Ascending aorta (tissue), 2 donors: ENCODE measurements at places on chromosomes 7 and 10.

DNA sequence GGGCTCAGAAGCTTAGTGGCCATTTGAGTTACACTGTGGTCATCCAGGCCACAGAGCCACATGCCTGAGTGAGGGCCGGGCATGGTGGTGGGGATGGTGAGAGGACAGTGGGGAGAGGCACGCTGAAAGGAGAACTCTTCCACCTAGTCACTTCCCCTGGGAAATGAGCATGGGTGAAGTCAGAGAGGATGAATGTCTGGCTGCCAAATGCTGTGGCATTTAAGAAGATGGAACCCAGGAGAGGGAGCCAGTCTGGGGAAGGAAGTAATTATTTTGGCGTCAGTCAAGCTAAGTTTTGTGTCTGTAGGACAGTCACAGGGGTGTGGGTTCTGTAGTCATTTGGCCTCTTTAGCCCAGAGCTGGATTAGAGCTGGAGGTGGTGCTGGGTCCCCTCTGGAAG is 86.0 kb upstream of the PODXL start:
- no peak overlapping the region for H3K4me3 ChIP-seq
- H3K27me3 ChIP-seq: no peaks in the 10 kb centered on the region
- H3K4me1 ChIP-seq: no peaks in the 10 kb centered on the region
- no peaks in the 10 kb centered on the region for H3K36me3 ChIP-seq
- H3K27ac ChIP-seq: no peak overlapping the region
- DNase-seq: no peak

- no peak overlapping the region for H3K4me3 ChIP-seq
- DNase-seq: no peak
- no peaks in the 10 kb centered on the region for H3K36me3 ChIP-seq
Observed at GRCh38 chr7:41501006-41501405, 201.9 kb downstream of the INHBA start.

DNA sequence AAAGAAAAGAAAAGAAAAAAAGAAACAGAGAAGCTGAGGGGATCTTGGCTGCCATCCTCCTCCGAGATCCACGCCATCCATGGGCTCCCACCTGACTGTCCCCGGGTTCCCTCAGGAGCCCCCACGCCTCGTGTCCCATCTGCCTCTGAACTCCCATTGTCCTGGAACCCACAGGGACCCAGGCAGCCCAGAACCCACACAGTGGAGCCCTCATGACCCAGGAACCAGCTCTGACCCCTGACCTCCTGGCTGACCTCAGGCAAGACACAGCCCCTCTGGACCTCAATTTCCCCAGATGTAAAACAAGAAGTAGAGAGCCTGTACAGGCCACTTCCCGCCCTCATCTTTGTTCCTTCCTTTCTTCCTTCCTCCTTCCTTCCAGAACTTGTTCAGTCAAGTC is 40.4 kb downstream of the RASGEF1A start:
- H3K4me1 ChIP-seq: no peaks in the 10 kb centered on the region
- no peaks in the 10 kb centered on the region for H3K36me3 ChIP-seq
- no peaks in the 10 kb centered on the region for H3K27me3 ChIP-seq
- no peak overlapping the region for H3K27ac ChIP-seq

DNA sequence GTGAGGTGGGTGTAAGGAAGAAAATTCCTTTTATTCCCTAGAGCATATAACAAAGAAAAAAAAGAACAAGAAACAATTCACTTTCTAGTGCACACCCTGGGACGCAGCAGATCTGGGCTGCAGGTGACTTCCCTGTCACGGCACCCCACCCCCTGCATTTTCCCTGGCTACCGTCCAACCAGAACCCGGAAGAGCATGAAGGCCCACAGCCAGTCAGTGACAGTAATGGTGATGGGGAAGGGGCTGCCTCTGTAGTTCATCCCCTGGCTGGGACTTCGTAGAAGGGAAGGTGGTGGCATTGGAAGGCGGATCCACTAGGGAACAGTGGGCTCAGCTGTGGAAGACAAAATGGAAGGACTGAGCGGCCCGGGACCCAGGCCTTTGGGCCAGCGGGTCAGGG is 236.7 kb downstream of the BUB3 start:
- H3K27ac ChIP-seq: no peak overlapping the region
- no peaks in the 10 kb centered on the region for H3K36me3 ChIP-seq
- DNase-seq: no peak
- no peaks in the 10 kb centered on the region for H3K4me1 ChIP-seq

DNA sequence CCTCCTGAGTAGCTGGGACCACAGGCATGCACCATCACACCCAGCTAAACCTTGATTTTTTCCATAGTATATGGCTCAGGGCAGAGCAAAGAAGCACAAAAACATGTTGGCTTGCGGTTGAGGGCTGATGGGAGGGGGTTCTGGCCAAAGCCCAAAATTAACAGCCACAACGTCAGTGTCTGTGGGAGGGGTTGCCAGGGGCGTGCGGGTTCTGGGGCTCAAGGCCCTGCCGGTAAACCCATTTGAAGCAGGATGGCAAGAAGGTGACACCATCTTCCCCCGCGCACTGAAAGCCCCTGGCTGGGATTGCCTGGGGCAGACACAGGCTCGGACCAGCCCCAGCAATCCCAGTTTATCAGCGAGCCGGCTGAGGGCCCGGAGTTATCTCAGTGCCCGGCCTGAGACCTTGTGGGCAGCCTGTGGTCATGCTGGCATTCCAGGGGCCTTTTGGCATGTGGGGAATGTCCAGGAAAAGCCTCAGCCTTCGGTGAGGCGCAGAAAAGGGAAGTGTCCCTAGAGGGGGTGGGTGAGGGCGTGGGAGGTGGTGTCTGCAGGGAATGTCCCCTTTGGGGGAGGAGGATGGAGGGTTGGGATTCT is 167.7 kb upstream of the TNRC18 start:
- DNase-seq: no peak
- H3K4me1 ChIP-seq: peaks cover 4% of the 10 kb centered on the region
- H3K36me3 ChIP-seq: no peaks in the 10 kb centered on the region

DNA sequence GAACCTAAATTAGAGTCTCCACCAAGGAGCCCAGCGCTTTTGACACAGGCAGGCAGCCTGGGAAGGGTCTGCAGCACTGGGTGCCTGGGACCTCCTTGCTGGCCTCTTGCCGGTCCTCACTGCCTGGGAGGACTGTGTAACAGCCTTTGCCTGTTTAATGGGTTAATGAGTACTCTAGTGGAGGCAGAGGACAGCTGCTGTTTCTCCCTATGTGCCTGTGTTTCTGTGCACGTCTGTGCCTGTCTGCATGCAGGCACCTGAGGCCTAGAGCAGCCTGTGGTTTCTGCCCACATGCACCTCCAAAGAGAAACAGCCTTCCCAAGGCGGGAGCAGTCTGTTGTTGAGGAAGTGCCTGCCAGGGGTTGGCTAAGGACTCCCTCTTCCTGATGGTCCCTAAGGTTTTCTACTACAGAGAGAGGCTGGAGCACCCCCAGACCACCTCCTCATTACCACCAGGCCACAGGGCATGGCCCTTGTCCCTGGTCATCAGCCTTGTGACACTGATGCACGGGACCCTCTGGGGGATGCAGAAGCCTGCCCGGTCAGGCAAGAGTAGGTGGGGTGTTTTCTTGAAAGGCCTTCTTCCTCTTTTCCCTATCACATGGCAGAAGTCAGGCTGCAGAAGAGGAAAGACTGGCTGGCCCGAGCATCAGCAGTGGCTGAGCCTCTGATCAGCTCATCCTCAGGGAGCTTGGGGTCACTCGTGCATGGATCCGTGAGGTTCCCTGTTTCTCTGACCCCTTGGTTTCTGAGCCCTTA is 14.2 kb downstream of the SLC29A3 start:
- no peak overlapping the region for H3K27ac ChIP-seq
- no peaks in the 10 kb centered on the region for H3K36me3 ChIP-seq
- no peaks in the 10 kb centered on the region for H3K4me1 ChIP-seq
- no peaks in the 10 kb centered on the region for H3K27me3 ChIP-seq

GRCh38 chr10:53233749-53234148 is 461.2 kb upstream of the MBL2 start:
- H3K4me3 ChIP-seq: no peak overlapping the region
- H3K27me3 ChIP-seq: no peaks in the 10 kb centered on the region
- H3K36me3 ChIP-seq: no peaks in the 10 kb centered on the region
- no peak overlapping the region for H3K27ac ChIP-seq
- DNase-seq: no peak
